ENCODE measurements at places on chromosomes 6 and 20.

DNA sequence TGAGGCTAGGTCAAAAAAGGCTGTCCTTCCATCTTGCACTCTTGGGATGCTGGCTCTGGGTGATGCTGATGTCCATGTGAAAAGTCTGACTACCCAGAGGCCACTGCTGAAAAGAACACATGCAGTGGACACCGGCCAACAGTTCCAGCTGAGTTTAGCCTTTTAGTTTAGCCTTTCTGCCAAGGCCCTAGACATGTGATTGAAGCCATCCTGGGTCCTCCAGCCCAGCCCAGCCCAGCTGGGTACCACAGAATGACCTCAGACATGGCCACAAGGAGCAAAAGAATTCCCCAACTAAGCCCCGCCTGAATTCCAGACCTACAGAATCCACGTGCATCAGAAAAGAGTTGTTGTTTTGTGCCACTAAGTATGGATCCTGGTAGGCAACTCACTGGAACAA lies 17.4 kb downstream of the PIGT start:
- DNase-seq, result no peak

DNA sequence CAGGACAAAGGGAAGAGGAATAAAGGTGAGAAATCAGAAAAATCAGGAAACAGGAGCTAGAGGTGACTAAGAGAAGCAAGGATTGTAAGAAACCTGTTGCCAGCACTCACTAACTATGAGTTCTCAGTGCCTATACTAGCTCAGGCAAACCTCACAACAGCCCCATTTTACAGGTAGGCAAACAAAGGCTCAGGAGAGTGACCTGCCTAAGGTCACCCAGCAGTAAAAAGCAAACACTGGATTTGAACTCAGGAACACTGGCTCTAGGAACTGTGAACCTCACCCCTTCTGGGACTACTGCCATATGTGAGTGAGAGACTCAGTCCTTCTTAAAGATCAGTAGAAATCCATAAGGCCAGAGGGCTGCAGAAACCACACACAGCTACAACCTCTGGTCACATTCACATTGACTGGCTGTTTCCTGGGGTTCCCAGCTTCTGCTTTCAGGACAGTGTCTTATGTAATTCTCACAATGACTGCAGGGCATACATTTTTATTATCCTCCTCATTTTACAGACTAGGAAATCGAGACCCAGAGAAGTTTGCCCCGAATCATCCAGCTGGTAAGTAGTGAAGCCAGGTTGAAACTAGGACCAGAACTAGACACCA lies 80.7 kb upstream of the MAFB start:
- no peak for DNase-seq

- DNase-seq, result no peak
Observed at GRCh38 chr20:49984426-49985153, 1.8 kb downstream of the SNAI1 start.

GRCh38 chr20:16367948-16368560 lies 205.2 kb downstream of the KIF16B start:
- DNase-seq, result no peak

- no peak for DNase-seq
Observed at GRCh38 chr6:40849546-40849945, 189.5 kb downstream of the UNC5CL start.

- DNase-seq, result no peak
Observed at GRCh38 chr20:25297141-25297905, 49.4 kb downstream of the PYGB start.

GRCh38 chr20:22815206-22815551 lies 219.9 kb upstream of the SSTR4 start:
- DNase-seq, result peak; percentile 41

GRCh38 chr20:17624070-17624469 lies 54.2 kb downstream of the DSTN start:
- no peak for DNase-seq

GRCh38 chr6:113306552-113307145 lies 550.5 kb upstream of the MARCKS start:
- no peak for DNase-seq

- DNase-seq, result no peak
Observed at GRCh38 chr6:123966618-123967017, 163.0 kb downstream of the NKAIN2 start.

GRCh38 chr6:37092923-37093727 lies 76.8 kb upstream of the PIM1 start:
- no peak for DNase-seq

GRCh38 chr20:14950633-14951032 lies 613.2 kb upstream of the FLRT3 start:
- DNase-seq, result no peak

- DNase-seq, result no peak
Observed at GRCh38 chr6:48429021-48429420, 318.0 kb upstream of the PTCHD4 start.

Measured in right forelimb (tissue), 1 donor.